ENCODE measurements at places on chromosomes 2 and 18.

GRCh38 chr2:135256531-135257260 is 204.6 kb downstream of the RAB3GAP1 start:
- no peak for DNase-seq

DNA sequence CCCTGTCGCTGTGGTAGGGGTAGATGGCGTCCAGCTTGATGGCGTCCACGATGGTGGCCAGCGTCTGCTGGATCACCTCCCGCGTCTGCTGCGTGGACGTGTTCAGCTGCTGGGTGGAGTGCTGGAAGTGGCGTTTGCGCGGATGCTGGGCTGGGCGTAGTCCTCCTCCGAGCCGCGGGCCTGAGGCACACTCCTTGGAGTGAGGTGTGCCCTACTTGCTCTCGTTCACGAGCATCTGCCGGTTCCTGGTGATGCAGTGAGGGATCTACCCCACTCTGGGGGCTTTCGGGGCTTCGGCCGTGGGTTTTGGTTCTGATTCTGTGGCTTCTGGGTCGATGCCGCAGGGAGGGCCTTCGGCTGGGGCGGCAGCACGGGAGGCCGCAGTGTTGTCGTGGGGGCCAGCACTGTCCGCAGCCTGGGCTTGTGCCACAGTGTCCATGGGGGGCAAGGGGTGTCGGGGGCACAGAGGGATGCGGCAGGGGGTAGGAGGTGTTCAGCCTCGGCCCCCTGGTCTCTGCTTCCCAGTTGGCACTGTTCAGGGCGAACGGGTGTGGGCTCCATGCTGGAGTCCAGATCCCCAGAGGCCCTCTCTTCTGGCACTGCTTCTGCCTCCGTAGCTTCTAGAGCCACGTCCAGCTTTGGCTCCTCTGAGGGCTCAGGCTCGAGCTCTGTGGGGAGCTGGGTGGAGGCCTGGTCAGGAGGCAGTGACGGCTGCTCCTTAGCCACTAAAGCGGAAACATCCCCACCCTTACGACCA is 890.6 kb upstream of the LRRTM1 start:
- DNase-seq: no peak

DNA sequence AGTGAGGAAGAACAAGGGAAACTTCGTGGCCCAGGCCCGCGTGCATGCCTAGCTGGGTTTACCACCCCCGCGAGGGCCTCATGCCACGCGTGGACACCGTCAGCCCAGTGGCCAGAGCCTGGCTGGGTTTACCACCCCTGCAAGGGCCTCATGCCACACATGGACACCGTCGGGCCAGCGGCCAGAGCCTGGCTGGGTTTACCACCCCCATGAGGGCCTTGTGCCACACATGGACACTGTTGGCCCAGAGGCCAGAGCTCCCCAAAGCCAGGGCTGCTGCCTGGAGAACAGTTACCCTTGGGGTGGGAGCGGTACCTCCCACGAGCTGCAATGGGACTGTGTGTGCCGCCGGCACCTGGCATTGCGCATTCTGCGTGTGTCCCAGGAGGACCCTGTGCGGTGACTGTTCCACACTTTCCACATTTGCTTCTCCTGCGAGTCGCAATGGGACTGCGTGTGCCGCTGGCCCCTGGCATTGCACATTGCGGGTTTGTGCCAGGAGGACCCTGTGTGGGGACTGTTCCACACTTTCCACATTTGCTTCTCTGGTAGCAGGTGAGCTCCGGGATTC is 105.6 kb upstream of the CTDP1 start:
- no peak for DNase-seq

DNA sequence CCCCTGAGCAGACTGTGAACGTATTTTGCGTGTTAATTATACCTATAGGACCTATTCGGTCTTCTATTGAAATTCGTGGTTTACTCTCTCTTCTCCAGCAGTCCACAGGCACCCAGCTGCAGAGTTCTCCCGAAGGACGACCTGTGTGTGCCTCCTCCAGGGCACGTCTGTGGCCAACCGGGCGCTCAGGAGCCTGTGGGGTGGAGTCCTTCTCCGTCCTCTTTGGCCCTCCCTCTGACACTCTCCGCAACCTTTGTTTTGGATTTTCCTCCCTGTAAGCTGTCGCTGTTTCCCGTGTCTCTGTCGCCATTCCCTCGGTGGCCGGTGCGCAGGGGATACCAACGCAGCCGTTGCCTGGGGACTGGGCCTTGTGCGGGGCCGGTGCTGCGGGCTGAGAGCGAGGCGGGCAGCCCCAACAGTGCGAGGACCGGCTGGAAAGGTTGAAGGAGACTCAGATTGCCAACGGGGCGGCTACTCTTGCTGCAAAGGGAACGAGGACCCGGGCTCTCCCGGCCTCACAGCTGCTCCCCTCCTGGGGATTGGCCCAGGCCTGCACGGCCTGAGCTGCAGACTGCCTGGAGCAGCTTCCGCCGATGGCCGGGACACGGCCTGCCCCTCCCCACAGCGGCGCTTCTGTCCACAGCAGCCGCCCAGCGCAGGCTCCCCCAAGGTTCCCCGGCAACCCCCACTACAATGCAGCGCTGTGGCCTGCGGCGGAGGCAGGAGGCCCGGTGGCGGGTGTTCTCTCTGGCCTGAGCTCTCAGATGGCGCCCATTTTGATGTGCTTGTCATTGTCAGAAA is 221.0 kb downstream of the MTX2 start:
- DNase-seq: no peak

DNA sequence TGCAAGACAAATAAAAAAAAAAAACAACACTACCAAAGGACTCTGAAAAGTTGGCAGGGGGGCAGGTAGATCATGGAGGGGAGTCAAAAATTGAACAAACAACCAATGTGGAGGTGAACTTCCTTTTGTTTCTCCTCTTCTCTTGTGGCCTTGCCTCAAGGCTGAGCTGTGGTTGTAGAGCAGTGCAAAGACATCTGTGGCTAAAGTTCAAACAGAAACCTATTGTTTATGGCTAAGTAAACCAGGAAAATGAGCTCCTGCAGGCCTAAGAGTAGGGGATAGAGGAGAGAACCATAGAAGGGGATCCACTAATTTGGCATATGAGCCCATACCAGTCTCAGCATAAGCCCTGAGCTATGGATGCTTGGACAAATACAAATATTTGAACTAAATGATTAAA is 40.2 kb upstream of the EGR4 start:
- no peak for DNase-seq

DNA sequence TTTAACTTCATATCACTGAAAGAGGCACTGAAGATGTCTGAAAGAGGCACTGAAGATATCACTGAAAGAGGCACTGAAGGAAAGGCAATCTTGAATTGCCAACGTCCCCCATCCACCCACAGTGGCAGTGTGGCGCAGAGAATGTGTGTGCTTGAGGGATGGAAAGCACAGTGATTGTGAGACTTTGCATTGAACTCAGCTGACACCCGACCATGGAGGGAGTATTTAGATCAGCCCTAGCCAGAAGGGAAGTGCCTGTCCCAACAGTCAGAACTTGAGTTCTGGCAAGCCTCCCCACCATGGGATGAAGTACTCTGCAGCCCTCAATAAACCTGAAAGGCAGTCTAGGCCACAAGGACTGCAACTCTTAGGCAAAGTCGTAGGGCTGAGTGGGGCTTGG is 33.8 kb downstream of the MAP4K3 start:
- no peak for DNase-seq

GRCh38 chr2:55555977-55556376 is 36.5 kb downstream of the CFAP36 start:
- no peak for DNase-seq

- no peak for DNase-seq
These were observed 312.7 kb downstream of the TCF4 start for GRCh38 chr18:55275039-55275901.

- no peak for DNase-seq
These were observed 143.2 kb downstream of the DDX1 start for GRCh38 chr2:15734674-15735483.

DNA sequence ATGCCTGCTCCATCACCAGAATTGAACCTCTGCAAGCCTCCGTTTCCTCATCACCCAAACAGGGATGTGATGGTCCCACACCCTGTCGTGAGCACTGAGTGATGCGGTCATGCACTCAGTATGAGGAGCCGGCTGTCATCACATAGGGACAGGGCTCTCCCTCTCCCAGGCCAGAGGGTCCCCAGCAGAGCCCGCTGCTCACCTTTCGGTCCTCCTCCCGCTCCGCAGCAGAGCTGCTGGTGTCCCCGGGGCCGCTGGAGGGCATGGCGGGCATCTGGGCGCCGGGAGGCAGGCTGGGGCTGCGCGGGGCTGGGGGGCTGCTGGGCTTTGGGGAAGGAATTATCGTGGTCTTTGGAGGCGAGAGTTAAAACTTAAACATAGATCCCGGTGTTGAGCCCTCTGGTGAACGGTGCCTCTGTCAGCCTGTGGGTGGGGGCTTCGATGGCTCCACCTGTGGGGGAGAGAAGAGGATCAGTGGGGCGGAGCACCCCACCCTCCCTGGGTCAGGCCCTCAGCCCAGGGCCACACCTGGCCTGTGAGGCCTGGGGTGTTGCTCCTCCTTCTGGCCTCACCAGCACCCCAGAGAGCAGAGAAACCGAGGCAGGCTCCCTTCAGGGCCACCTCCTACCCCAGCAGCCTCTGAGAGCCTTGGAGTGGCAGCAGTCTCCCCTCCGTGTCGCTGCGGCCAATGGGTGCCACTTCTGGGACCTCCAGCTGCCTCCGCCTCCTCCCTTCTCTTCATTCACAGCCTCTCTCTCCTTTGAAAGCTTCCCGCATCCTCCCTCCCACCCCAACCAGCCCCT is 27.8 kb downstream of the DNMT3A start:
- DNase-seq: no peak

- no peak for DNase-seq
These were observed 6.9 kb downstream of the MBD5 start for GRCh38 chr2:148027822-148028221.

DNA sequence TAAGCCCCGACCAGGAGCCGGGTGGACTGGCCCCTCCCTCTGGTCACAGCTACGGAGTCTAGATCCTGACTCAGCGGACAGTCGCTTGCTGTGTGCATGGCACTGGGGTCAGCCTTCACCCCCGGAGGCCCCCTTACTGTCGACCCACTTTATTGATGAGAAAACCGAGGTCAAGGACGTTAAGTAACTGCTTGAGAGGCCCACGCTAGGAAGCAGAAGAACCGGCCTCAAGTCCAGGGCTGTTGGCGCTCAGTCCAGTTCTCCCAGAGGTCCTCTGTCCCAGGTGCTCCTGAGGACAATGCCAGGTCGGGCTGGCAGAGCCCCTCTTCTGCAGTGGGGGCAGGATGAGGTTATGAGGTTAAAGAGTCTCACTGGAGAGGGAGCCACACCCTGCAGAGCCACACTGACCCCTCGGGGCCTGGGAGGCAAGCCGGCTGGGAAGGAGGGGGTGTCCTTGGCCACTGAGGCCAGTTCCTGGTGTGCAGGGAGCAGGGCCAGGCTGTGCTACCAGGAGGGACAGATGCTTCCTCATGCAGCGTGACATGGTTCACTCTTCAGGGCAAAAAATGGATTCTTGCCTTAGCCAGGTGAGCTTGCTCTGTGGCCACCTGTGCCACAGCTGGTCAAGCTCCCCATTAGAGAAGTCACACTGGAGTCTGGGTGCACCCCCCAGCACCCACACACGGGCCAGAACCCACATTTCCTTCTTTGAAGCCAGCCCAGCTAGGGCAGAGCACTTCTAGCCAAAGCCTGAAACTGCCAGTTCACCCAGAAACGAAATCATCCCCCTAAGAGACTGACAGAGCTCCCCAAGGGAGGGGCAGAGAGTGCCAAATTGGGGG is 47.3 kb upstream of the HPCAL1 start:
- no peak for DNase-seq

DNA sequence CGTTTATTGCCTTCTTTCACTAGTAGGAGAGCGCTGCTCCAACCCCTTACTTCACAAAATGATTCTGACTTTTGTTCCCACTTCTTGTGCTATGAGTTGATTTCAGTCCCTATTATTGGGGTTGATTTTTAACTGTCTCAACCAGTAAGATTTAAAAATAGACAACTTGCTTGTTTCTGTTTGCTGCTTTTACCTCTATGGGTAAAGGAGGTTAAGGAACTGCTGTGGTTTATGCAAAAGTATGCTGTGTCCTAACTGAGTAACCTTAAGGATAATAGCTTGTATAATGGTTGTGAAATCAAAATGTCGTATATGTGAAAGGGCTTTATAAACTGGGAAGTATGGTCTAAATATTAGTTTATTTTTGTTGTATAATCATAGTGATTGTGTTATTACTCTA is 22.6 kb downstream of the ALMS1 start:
- DNase-seq: no peak

GRCh38 chr2:101238930-101239759 is 13.5 kb upstream of the CNOT11 start:
- no peak for DNase-seq

- DNase-seq: no peak
These were observed 42.0 kb downstream of the CROCC2 start for GRCh38 chr2:240948086-240948485.

GRCh38 chr2:179898873-179899272 is 37.5 kb upstream of the ZNF385B start:
- no peak for DNase-seq

DNA sequence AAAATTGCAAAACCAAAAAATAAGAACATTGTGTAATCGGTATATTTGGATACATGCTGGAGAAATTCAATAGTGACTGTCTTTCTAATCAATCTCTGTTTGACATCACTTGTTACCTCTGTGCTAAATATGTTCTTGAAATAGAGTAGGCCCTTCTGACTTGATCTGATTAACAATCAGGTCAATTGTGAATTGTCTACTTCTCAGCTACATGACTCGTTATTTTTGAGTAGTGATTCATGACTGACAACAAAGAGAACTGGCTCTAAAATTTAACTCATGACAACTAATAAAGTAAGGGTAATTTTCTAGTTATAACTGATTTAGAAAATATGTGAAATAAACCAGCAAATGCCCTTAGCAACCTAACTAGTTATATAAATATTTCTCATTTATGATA is 312.1 kb downstream of the TMX3 start:
- no peak for DNase-seq

GRCh38 chr2:47506024-47506423 is 103.1 kb downstream of the MSH2 start:
- DNase-seq: no peak

GRCh38 chr2:145265244-145265643 is 745.3 kb upstream of the ZEB2 start:
- DNase-seq: no peak

- no peak for DNase-seq
These were observed 337.2 kb downstream of the NBAS start for GRCh38 chr2:15223887-15224286.

- DNase-seq: no peak
These were observed 49.4 kb downstream of the ETAA1 start for GRCh38 chr2:67446491-67446911.

GRCh38 chr2:143425896-143426295 is 296.7 kb downstream of the ARHGAP15 start:
- DNase-seq: no peak

DNA sequence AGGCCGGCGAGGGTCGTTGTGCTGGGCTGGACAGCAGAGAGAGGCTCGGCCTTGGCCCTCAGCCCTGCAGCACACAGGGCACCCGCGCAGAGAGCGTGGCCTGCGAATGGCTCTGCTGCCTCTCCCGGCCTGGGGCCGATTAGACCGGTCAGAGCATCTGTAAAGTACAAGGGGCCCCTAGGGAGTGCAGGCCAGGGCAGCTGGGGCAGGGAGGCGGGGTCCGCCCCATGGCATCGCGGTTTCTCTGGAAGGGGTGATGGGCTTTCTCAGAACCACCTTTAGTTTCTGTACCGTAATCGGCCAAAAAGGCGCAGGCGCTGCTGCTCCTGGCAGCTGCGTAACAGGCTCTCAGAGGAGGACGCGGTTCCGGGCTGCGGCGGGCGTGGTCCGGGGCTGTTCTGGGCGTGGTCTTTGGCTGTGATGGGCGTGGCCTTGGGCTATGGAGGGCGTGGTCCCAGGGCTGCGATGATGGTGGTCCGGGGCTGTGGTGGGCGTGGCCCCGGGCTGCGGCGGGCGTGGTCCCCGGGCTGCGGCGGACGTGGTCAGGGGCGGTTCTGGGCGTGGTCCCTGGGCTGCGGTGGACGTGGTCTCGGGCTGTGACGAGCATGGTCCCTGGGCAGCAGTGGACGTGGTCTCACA is 1.5 kb upstream of the GPR148 start:
- peak; percentile 34 for DNase-seq
